ENCODE measurements at places on chromosomes 4 and X. TPM values are rescaled to one million over a fixed set of nuclear protein-coding genes. Genes with fewer than 3 reads are reported as not detected.

The C4orf17 gene
- total RNA-seq = not detected

The TBX22 gene
- total RNA-seq = not detected

The CT45A8 gene
- not detected for total RNA-seq

The SASH3 gene
- total RNA-seq = 20.4 TPM

The GAGE1 gene
- not detected for total RNA-seq

The DMRTC1 gene
- total RNA-seq = not detected

The TCEAL3 gene
- total RNA-seq = 23.4 TPM

The RHOH gene
- total RNA-seq = 1.0 TPM

The HELT gene
- not detected for total RNA-seq

The VSIG1 gene
- total RNA-seq = not detected

The ARMCX1 gene
- total RNA-seq = 34.3 TPM

The LIN54 gene
- 15.1 TPM for total RNA-seq

The DNAAF6 gene
- not detected for total RNA-seq

The FAM47E gene
- 0.30 TPM for total RNA-seq

The ADH7 gene
- total RNA-seq = not detected

The DRP2 gene
- 162 TPM for total RNA-seq

The ANOS1 gene
- 10.8 TPM for total RNA-seq

The SCRG1 gene
- 0.30 TPM for total RNA-seq

The RAB9B gene
- 2.3 TPM for total RNA-seq

The TCEAL2 gene
- total RNA-seq = 6.8 TPM

The ITIH6 gene
- not detected for total RNA-seq

The USP9X gene
- 101 TPM for total RNA-seq

The SULT1B1 gene
- 0.87 TPM for total RNA-seq

The FAM156B gene
- 50.7 TPM for total RNA-seq

The ATP2B3 gene
- total RNA-seq = not detected

The ZXDB gene
- 9.6 TPM for total RNA-seq

All from tibial nerve (tissue), 4 donors.